ENCODE measurements at places on chromosomes 2 and 18.

DNA sequence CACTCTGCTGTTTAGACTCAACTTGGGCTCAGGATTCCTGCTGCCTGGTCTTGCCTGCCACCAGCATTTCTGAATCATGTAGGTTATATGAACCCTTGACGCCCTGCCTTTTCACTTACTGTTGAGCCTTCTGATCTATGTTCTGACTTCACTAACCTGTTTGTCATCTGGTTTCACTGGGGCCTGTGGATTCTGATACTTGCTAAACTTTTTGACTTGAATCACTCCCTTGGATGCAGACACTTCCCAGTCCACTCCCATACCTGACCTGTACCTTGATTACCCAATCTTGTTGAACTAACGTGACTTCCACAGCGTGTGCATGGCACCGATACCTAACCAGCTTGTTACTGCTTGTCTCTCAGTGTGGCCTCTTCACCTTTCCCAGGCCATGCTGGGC lies 35.6 kb upstream of the SPAG16 start:
- no peak for DNase-seq

DNA sequence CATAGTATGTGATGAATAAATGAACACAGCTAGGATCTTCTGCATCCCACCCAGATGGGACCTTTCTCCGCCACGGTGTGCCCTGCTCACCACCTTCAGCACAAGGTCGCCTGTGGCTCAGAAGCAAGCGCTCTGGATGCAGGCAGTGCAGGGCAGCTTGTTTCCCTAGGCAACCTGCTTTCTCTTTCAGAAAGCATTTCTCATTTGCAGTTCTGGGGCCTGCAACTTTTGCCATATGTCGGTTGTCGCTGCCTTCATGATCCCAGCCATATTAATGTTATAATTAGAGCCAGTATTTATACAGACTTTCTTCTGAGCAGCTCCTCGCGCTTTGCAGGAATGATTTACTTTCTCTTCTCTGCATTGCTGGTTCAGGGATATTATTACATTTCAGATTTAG lies 692.8 kb downstream of the RNF144A start:
- no peak for DNase-seq

DNA sequence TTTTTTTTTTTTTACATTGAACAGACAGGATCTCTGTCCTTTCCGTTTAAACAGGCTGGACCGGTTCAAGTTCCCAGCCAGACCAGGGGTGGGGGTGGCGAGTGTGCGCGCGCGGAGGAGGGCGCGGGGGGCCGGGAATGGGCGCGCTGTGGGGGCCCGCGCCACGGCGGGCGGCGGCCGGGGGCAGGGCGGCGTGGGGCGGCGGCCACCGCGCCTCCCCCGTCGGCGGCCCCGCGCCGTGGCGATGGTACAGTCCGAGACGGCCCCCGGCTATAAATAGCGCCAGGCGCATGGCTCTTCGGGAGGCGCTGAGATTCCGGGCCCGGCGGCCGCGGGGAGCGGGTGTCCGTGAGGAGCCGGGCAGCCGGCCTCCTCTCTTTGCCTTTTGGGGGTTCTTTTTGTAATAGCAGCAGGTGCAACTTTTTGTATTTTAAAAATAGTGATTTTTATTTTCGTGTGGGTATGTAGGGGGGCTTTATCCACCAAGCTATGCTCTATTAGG lies 430 bp upstream of the CELF4 start:
- DNase-seq, result no peak

DNA sequence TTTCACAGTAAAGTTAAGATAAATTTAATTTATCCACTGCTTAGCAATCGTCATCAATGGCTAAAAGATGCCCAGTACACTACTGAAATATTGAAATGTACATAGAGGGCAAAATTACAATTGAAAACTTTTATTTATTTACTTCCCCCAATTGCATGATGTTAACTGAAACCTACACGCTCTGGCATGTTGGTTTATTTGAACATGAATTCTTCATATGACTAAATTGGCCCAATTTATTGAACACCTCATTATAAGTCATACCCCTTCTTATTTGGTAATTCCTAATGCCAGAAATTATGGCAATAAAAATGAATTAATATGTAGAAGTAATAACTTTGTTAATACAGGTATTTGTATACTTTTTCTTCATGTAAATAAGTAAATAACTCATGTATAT lies 183.0 kb upstream of the ZC3H15 start:
- DNase-seq, result no peak

GRCh38 chr18:31723639-31723989 lies 37.1 kb downstream of the SLC25A52 start:
- no peak for DNase-seq

DNA sequence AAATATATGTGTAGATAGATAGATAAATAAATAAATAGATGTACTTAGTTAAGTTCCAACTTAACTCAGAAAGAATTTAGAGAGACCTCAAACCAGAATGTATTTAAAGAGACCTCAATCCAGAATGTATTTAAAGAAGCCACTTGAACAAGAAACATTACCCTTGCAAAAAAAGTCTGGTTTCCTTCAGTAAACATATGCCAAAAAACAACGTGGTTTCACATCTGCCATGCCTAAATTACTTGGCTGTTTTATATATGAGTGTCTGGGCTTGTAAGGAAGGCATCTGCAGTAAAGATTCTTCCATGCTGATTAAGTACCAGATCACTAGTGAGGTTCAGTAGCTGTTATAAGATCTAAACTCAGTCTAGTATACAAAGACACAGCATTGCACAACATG lies 29.1 kb upstream of the RPE start:
- no peak for DNase-seq

GRCh38 chr2:188983427-188984064 lies 9.4 kb downstream of the COL3A1 start:
- DNase-seq, result no peak

GRCh38 chr2:56705713-56706112 lies 521.9 kb downstream of the CCDC85A start:
- no peak for DNase-seq

- DNase-seq, result no peak
These were observed 8.1 kb upstream of the ARHGAP15 start for GRCh38 chr2:143121079-143121478.

- peak; percentile 73 for DNase-seq
These were observed 99.0 kb downstream of the ZFP36L2 start for GRCh38 chr2:43127208-43127940.

- no peak for DNase-seq
These were observed 81.5 kb downstream of the EFEMP1 start for GRCh38 chr2:55842046-55842445.

DNA sequence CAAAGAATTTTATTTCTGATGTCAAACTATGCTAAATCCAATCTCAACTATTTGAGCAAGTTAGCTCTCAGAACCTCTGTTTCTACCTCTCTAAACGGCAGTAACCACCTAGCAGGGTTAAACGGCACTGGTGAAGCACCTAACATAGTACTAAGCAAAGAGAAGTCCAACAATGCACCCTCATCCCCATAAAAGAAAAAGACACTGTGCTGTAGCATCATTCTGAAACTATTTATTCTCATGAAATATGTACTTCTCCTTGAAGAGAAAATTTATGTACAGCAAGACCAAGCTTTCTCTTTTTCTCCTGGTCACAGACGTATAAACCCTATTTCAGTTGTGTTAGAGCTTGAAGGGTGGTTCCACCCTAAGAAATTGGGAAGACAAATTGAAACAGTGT lies 4.8 kb downstream of the MEX3C start:
- no peak for DNase-seq

- DNase-seq, result no peak
These were observed 96.1 kb downstream of the IRS1 start for GRCh38 chr2:226703514-226703913.

DNA sequence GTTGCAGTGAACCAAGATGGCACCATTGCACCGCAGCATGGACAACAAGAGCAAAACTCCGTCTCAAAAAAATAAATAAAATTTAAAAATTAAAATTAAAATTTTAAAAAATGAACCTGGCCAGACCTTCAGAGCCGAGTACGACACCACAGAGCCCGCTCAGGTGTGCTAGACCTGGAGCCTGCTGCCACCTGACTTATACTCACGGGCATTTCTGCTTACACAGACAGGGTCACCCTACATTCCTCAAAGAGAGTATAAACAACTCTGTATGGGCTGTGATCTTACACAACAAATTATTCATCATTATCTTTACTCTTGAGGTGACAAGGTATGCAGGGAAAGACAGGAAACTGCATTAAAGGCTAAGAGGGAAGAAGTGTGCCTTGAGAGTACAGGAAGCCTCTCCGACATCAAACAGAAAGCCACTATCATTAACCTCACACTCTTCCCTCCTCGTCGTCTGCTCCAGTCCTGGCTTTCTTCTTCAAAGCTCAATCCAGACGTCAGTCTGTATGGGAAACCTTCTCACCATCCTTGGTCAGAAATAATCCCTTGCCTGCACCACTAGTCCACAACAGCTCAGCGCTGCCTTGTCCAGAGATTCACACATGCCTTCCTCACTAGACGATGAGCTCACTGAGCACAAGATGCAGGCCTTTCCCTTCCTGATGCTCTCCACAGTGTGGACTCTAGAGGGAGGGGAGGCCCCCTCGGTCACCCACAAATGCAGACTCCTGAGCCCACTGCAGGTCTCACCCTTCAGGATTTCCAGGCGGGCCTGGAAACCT lies 56.2 kb downstream of the UXS1 start:
- DNase-seq, result no peak

DNA sequence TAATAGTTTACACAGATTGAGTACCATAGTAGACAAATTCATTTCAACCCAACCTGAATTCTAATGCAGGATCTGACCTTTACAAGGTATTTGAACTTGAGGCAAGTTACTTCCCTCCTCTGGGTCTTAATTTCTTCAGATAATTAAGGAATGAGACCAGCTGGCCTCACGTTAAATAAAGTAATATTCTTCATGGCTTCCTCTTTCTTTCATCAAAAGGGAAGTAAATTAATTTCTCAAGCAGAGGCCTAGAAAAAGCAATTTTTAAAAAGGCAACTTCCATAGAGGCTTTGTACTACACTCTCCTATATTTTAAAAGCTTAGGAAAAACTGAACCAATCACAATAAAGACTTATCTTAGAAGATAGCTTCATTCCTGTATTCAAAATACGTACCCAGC lies 109.2 kb downstream of the EXOC6B start:
- DNase-seq, result no peak

Data from activated CD8-positive, alpha-beta memory T cell treated with anti-CD3 and anti-CD28 coated beads for 1 hour (primary cell).